ENCODE measurements at places on chromosomes 7 and 10. TPM values are rescaled to one million over a fixed set of nuclear protein-coding genes. Genes with fewer than 3 reads are reported as not detected.
A peak's percentile ranks its signal among the peaks of the same experiment; 100 is the strongest.

GRCh38 chr10:69885379-69886013 is 83.8 kb downstream of the COL13A1 start:
- no peaks in the 10 kb centered on the region for H3K27me3 ChIP-seq
- H3K36me3 ChIP-seq = no peaks in the 10 kb centered on the region
- no peaks in the 10 kb centered on the region for H3K4me1 ChIP-seq
- H3K27ac ChIP-seq = no peak overlapping the region
- no peak for DNase-seq
- H3K4me3 ChIP-seq = no peak overlapping the region

- no peaks in the 10 kb centered on the region for H3K36me3 ChIP-seq
- no peak overlapping the region for H3K4me3 ChIP-seq
- H3K27me3 ChIP-seq = no peaks in the 10 kb centered on the region
These were observed 20.4 kb downstream of the PTPRN2 start for GRCh38 chr7:158567153-158567603.

- no peaks in the 10 kb centered on the region for H3K36me3 ChIP-seq
- no peak for DNase-seq
These were observed 133.5 kb upstream of the FEZF1 start for GRCh38 chr7:122438006-122438405.

GRCh38 chr7:148982654-148983199 is 45.6 kb downstream of the PDIA4 start:
- 0 out of 2 replicates have a peak, but pooled peaks cover 8% of the 10 kb centered on the region for H3K4me1 ChIP-seq
- H3K4me3 ChIP-seq = peak overlapping the region; percentile 45
- peak overlapping the region; percentile 91 for H3K27ac ChIP-seq
- no peaks in the 10 kb centered on the region for H3K27me3 ChIP-seq
- no peaks in the 10 kb centered on the region for H3K36me3 ChIP-seq

DNA sequence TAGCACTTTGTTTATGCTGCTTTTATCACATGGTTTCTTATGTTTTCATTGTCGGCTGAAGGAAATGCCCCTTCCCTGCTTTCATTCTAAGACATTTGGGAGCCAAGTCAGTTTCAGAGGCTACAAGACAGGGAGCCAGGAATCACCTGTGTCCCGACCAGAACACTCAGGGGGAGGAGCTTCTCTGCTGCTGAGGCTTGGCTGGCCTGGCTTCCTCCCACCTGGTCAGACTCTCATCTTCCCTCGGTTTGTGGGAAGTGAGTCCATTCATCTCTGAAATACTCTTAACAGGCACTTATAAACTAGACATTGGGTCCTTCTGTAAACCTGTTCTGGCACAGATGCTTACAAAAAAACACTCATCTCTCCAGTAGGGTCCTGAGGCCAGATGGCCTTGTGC is 19.6 kb upstream of the GOLGA7B start:
- no peaks in the 10 kb centered on the region for H3K27me3 ChIP-seq
- H3K36me3 ChIP-seq = no peaks in the 10 kb centered on the region
- no peaks in the 10 kb centered on the region for H3K4me1 ChIP-seq

Gene C10orf90
- total RNA-seq = not detected

Gene IDI2
- total RNA-seq = not detected

Gene EIF3A
- 150 TPM for total RNA-seq

Gene GBF1
- 69.1 TPM for total RNA-seq

Gene CREB5
- 9.1 TPM for total RNA-seq

Gene TEX36
- not detected for total RNA-seq
